ENCODE measurements at places on chromosomes 7 and 10.

DNA sequence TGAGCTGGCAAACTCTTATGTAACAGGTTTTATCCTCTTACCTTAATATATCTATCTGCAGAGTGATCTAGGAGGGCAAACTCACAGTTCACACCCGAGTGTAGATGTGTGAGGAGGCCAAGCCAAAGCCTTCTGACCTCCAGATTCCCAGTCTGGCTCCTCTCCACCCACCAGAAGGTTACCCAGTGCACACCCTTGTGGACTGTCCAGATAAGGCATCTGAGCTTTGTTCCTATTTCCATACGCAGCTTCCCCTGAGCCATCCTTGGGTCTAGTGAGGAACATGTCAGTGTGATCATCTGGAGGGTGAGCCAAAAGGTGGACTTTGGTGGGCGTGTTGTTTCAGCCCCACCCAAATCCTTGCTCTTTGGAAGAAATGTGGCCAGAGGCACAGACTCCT lies 203.0 kb upstream of the MEOX2 start:
- DNase-seq = no peak

DNA sequence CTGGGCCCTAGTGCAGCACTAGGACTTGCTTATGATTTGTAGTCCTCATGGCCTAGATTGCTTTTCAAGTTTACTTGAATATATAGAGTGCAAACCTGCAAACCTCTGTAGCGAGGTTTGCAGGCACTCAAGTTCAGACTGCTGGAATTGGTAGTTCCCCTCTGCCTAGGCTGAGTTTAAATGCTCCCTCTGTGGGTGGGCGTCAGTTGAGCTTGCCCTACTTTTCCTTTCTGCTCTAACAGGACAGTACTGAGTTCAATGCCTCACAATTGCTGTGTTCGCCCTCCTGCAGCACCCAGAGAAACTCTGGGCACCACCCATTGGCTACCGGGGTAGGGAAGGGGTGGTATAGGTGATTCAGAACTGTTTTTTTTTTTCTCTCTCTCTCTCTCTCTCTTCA lies 31.6 kb downstream of the MYO3A start:
- no peak for DNase-seq

- no peak for DNase-seq
Observed at GRCh38 chr10:13563481-13564445, 23.0 kb upstream of the PRPF18 start.

GRCh38 chr10:21194510-21194993 lies 297.4 kb upstream of the NEBL start:
- no peak for DNase-seq

GRCh38 chr7:114051871-114052331 lies 133.1 kb upstream of the PPP1R3A start:
- DNase-seq = no peak

DNA sequence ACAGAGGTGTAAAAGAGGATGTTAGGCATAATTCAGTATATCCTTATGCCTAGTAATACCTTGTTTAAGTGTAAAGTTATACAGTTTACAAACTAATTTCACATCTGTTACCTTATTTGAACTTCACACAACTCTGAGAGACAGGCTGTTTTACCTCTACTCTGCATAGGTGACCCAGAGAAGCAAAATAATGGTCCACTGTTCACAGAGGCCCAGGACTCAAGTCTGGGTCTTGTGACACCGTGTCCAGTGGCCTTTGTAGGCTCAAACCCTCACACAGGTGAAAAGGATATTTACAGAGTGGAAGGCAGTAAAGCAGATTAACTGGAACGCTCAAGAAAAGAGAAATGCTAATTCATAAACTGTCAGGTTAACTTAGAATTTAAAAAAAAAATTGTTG lies 32.1 kb downstream of the ASAH2 start:
- no peak for DNase-seq

DNA sequence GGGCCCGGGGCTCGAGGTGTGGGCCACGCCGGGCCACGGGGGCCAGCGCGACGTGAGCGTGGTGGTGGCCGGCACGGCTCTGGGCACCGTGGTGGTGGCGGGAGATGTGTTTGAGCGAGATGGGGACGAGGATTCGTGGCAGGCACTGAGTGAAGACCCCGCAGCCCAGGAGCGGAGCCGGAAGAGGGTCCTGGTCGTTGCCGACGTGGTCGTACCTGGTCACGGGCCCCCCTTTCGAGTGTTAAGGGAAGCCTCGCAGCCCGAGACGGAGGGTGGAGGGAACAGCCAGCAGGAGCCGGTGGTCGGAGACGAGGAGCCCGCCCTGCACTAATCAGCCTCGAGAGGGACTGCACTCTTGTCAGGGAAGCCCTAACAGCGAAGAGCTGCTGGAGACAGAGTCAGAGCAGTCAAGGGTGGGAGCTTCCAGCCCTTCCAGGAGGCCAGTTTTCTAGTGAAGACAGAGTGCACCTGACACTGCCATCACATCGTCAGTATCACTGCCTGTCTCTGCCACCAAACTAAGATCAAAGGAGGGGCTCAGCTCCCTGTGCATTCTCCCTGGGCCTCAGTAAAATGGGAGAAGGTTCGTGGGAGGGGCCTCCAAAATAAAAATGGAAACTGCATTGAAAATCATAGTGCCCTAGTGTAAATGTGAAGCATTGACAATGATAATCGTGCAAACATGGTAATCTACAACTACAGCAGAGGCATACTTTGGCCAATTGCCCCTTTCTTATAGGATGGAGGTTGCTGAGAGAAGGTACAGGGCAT lies 1.3 kb downstream of the MBLAC1 start:
- no peak for DNase-seq

DNA sequence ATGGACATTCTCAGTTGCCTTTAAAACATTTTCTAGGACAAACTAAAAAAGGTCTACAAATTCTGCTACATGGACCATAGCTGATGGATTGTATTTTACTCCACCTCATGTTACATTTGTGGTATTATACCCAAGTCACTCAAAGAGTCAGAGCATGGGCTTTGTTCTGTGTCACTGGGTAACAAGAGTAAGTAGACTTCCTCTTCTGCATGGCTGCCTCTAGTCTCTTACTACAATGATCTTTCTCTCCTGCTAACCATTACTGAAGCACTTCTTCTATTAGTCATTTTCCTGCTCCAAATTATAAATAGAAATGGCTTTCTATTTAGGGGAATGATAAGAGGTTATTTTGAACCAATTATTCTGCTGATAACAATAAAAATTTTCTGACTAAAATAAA lies 727.4 kb upstream of the NRP1 start:
- no peak for DNase-seq

DNA sequence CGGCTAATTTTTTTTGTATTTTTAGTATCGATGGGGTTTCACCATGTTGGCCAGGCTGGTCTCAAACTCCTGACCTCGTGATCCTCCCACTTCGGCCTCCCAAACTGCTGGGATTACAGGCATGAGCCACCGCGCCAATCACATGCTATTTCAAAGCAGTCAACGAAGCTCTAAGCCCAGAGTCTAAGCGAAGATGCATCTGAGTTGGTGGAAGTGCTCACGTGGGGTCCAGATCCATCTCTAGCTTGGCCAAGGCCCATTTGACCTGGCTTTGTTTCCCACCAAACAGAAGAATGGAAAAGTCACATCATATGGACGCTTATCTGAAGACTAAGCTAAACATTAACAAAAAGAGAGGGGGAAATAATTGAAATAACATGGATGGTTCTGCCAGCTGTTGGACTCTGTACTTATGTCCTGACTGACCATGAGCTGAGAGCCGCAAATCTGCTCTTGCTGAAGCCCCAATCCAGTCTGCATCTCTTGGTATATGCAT lies 3.8 kb upstream of the GTF2I start:
- no peak for DNase-seq

- DNase-seq = no peak
Observed at GRCh38 chr7:103764901-103765300, 224.6 kb downstream of the RELN start.

DNA sequence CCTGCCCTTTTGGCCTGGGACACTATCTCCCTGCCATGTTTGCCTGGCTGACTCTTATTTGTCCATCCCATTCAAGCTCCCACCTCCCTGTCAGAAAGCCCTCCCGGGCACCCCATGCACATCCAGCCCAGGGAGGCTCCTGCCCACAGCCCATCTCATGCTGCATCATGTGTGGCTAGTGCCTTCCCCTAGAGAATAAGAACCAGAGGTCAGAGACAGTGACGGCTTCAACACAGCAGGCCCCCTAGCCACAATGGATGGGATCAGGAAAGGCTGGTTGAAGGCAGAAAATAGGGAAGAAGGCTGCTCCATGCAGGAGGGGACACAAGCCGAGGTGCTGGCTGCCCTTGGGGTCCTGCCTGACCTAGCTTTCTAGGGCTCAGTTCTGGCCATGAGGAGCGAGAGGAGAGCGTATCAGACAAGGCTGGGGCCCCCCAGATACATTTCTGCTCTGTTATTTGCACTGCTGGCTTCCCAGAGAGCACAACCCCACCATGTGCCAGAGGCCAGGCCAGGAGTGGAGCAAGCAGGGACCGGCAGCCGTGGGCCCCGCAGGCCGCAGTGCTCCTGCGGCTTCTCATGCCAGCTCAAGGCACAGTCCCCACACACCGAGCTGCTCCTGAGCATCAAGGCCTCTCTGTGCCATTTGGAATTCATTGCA lies 161.1 kb upstream of the ZMIZ1 start:
- DNase-seq = no peak

- DNase-seq = peak; percentile 64
Observed at GRCh38 chr10:13816195-13816925, 229.6 kb downstream of the PRPF18 start.

DNA sequence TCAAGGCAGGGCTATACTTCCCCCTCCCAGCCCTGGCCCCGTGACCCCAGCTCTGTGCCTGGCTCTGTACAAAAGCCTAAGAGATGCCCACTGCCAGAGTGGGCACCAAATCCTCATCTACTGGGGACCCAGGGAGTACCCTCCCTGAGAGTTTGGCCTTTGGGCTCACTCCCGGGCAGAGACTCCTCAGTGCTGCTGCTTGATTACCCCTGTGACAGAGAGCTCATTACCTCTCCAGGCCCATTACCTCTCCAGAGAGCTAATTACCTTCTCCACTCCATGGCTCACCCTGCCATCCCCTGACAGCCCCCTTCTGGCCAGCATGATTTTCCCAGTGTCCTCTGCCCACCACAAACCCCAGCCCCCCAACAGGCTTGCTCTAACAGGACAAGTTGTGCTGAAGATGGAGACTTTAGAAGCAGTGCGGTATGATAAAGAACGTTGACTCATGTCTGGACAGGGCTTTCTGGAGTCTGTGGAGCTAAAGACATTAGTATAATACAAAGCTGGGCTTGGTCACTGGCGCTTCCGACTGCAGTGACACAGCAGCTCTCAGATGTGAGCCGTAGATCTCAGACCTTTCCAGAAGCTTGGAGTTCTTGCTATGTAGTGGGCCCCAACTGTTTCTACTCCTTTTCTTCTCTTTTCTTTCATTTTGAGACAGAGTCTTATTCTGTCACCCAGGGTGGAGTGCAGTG lies 111.3 kb upstream of the KCTD7 start:
- no peak for DNase-seq

DNA sequence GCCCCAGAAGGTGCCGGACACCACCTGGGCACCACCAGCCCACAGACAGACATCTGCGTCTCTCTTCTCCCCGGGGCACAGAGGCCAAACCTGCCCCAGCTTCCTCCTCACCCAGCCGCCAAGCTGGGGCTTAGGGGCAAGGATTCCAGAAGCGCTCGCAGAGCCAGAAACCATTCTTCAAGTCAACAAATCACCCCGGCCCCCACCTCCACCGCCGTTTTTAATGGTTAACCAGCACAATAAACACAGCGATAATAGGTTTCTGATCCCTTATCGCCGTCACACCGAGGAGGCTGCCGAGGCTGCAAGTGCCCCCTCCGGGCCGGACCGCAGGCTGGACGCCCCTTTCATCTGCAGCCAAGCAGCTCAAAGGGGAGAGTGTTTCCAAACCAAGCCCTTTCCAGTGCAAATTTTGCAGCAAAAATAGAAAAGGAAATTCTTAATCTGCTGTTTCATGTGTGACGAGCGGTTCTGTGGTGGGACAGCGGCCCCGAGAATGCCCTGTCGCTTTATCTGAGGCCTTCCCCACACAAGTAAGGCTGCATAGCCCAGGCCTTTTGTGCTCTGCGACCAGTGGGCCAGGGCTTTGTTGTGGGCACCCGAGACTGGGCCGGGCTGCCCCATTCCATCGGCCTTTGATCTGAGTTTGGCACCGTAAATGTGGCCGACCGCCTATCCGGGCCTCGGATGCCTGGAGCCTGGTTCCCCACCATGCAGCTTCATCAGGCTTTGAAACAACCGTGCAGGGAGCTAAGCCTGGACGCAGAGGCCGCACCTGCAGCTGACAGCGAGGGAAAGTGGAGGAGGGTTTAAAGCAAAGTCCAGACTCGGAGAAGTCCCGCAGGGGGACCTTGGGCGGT lies 83.2 kb downstream of the FOXL3 start:
- no peak for DNase-seq

GRCh38 chr10:86728056-86728455 lies 28.4 kb upstream of the BMPR1A start:
- no peak for DNase-seq

GRCh38 chr7:142611566-142612236 lies 137.6 kb upstream of the PRSS1 start:
- no peak for DNase-seq

DNA sequence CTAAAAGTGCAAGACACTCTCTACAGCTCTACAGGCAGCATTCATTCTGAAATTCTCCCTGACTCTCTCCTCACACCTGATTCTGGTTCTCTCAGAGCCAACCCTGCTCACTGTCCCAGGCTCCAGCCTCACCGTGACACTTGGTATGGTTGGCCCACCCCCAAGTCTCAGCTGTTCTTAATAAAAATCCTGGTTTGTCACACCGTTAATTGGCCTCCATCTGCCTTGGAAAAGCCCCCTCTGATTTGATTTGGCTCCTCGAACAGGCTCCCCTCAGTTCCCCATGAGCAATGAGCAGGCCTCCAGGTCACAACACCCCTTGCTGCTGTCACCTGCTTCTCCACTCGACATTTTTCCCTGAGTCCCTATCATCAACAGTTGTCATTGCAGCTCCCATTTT lies 507.3 kb upstream of the AUTS2 start:
- DNase-seq = no peak

GRCh38 chr7:151709141-151710038 lies 167.5 kb downstream of the PRKAG2 start:
- no peak for DNase-seq

All from substantia nigra (tissue), 51 donors.